ENCODE measurements at places on chromosomes 2 and 18.

- no peak for DNase-seq
Observed at GRCh38 chr18:26356045-26356785, 130.0 kb downstream of the TAF4B start.

GRCh38 chr18:68662754-68663153 lies 52.2 kb downstream of the TMX3 start:
- DNase-seq, result no peak

DNA sequence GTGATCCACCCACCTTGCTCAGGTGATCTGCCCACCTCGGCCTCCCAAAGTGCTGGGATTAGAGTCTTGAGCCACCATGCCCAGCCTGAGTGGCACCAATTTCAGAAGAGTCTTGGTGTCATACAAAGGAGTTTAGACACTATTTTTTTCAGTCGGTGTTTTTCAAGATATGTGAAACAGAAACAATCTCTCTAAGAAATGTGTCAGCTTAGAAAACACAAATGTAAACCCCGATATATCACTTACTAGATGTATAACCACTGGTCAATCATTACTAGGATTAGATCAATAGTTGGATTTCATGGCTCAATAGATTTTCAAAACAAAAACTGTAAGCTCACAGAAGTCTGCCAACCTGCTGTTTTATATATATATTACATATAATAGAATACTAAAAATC lies 67.2 kb upstream of the FRZB start:
- DNase-seq, result no peak

DNA sequence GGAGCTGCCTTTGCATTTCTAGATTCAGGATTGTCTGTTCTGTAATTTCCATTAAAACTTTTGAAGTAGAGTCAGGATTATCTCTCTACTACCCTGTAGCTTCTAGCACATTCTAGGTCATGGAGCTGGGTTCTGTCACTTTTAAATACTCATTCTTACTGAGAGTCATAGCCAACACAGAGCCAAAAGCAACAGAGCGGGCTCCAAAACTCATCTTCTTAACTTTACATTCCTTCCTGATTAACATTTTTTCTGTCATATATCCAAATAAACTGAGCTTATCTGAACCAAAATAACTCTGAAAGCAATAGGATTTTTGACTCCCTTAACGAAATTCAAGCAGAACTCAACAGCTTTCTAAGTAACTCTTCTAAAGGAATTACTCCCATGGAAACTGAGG lies 12.9 kb downstream of the PREPL start:
- no peak for DNase-seq

- no peak for DNase-seq
Observed at GRCh38 chr2:229640636-229641035, 73.7 kb downstream of the DNER start.

DNA sequence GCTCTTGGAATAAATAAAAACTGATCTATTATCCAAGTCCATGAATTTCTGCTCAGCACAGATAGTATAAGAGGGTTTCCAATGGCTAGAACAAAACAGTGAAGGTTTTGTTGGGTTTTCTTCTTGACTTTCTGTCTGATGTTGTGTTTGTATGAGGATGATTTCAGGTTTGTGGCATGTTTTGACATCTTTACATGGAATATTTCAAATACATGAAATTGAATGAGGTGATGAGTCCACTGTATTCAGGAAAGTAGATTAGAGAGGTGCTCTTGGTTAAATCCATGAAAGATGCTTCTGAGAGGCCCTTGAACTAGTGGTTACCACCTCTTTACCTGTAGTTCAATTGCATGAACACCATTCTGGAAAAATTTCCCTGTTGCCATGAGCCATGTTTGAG lies 84.3 kb downstream of the RAPGEF4 start:
- DNase-seq, result no peak

GRCh38 chr2:107148055-107148454 lies 262.1 kb upstream of the ST6GAL2 start:
- DNase-seq, result no peak

DNA sequence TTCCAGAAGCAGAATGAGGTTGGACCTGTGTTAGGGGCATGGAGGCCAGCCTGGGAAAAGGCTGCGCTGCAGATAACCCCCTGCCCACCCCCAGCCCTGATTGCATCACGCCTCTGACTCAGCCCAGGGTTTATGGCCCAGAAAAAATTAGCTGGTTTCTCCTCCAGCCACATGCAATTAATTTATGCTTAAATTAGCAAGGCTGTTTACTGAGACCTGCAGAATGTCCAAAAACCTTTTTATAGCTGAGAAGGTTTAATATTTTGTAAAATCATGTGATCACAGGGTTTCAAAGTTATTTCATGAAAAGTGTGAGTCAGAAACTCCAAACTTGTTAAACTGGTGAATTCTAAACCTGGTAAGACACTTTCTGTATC lies 123.1 kb upstream of the HDAC4 start:
- no peak for DNase-seq

DNA sequence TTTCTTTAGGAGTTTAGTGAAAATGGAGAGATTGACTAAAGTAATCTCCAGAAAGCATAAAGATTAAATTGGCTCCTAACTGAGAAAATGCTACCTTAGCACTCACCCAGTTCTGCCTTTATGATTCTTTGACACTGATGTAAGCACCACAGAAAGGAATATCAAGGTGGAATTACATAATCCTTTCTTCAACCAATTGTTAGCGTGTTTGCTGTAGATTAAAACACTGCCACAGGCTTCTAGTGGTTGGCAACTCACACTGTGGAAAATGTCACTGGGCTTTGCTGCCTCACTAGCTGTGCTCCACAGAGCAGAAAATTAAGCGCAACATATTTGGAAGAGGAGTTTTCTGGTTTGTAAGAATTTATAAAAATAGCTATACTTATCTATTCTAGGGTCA lies 104.1 kb downstream of the DLGAP1 start:
- no peak for DNase-seq

GRCh38 chr2:207996848-207997247 lies 28.5 kb downstream of the PLEKHM3 start:
- DNase-seq, result no peak

- no peak for DNase-seq
Observed at GRCh38 chr2:55482186-55482884, 37.2 kb upstream of the CFAP36 start.

DNA sequence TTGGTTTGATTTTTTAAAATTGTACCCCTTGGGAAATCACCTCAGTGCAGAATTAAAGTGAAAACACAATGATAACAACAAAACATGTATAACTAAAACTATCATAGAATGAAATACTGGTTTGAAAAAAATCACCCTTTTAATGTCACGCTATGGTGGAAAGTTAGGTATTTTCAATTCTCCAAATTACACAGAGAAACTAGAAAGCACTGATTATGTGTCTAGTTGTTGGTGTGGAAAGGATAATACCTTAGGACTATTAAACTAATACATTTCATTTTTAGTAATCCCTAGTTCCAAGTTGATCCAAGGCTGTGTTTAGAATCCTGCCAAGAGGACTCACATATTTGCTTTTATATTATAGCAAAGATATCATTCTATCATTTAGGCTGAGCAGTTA lies 71.2 kb downstream of the NUP35 start:
- no peak for DNase-seq

DNA sequence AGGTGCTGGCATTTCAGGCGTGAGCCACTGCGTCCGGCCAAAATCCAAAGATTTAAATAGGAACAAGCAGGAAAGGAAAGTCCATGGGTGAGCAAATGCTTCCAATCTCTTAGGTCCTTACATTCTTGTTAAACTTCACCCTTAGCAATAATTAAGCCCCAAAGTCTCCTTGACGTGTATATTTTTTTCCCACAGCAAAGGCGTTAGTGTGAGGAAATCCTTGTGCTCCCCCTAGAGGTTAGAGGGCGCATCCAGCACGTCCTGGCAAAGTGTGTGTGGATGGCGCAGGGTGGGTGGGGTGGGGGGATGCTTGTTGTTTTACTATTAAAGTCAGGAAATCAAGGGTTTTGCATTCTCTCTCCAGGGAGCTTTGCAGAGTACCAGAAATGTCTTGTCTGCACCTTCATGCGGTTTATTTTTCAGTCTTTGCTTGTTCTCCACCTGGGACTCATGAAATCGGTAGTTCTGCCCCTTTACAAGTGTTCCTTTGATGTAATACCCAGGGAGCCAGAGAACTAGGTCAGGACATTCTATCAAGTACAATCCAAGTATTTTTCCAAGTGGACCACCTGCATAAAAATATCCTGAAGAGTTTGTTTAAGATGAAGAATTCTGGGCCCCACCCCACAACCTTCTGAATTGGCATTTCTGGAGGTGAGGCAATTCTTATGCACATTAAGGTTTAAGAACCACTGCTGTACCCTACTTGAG lies 22.2 kb upstream of the ITSN2 start:
- peak; percentile 57 for DNase-seq

DNA sequence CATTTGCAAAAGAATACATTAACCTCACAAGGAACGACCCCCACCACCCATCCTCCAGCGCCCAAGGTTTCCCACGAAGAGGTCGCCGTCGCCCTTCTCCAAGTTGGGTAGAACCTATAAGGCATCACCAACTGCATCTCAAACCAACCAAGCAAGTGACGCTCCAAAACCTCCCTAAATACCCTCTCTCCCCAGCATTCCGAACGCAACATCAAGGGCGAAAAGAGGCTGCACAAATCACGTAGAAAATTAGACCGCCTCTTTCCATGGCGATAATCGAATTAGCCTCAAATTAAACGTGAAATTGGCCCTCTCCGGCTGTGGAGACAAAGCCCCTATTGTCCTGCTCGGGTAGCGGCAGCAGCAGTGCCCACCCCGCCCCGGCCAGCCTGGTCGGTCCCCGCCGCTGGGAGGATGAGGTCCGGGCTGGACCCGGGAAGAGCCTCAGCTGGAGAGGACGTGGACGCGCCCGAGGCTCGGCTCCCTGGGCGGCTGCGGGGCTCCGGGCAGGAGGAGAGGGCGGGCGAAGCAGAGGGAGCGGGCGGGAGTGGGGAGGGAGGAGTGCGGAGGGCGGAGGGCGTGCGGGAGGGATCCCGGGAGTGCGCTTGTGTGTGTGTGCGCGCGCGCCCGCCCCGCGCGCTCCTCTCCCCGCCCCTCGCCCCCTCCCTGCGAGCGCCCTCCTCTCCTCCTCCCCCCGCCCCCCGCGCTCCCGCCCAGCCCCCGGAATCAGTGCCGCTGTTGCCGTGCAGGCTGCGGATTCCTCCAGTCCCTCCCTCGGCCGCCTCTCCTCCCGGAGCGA lies at the start of gene SPTBN1:
SPTBN1 (plus strand) TSS at position 765 of the 799 bp plus-strand sequence. CDS start 70,092 bp downstream, outside the sequence.
- DNase-seq, result peak; percentile 18

GRCh38 chr2:223054193-223054781 lies 2.3 kb downstream of the KCNE4 start:
- DNase-seq, result no peak

- DNase-seq, result no peak
Observed at GRCh38 chr2:92073815-92074548, 2797.2 kb upstream of the TEKT4 start.

GRCh38 chr2:147511491-147511948 lies 333.3 kb upstream of the ACVR2A start:
- DNase-seq, result no peak

GRCh38 chr18:23635283-23636070 lies 27.2 kb downstream of the ANKRD29 start:
- DNase-seq, result no peak

DNA sequence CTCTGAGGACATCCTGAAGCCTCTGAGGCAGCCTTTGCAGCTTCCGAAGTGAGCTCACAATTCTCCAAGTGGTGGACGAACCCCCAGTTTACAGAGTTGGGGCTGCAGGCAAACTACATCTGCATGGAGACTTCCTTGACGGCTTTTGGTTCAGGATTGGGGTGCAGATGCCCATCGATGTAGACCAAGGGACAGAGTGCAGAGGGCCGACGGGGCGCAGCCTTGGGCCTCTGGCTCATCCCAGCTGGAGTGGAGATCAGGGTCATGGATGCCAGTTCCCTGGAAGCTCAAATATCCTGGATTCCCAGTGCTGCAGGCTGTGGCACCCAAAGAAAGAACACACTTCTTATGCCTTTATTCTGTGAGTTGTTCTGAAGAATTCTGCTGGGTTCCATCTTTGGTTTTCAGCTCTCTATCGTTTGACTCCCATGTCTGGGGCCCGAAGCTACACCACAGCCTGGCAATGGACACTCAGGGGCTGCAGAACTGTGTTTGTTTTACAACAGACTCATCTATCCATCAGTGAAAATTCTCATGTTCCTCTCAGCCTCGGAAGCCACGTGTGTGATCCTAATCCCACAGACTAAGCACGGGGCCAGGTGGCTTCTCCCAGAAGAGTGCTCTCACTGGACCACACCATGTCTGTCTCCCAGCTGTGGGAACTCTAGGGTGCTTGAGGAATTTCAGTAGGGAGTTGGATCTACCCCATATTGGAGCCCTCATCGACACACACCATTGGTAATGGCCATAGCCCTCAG lies 414.1 kb upstream of the MYT1L start:
- DNase-seq, result no peak

DNA sequence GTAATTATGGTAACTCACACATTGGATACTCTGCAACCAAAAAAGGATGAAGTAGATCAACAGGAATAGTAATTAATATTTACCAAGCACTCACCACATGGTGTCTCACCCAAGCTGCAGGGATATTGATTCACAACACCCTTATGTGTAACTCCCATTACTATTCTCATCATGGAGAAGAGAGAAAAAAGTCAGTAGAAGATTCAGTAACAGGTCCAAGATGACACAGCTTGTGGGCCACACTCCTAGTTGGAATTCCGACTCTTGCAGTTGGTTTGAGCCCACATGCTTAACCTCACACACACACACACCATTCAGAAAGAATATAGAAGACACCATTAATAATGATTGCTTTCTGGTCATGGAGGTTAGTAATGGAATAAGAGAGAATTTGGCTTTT lies 1.7 kb upstream of the MLPH start:
- no peak for DNase-seq

- DNase-seq, result no peak
Observed at GRCh38 chr2:40286721-40287120, 165.2 kb downstream of the SLC8A1 start.

All from activated CD8-positive, alpha-beta memory T cell treated with anti-CD3 and anti-CD28 coated beads, Interleukin-2, amount 50 U/mL, for 4 hours (primary cell).